ENCODE measurements at places on chromosomes 7 and 10.

- no peak for DNase-seq
Observed at GRCh38 chr10:77530011-77530410, 107.6 kb downstream of the KCNMA1 start.

DNA sequence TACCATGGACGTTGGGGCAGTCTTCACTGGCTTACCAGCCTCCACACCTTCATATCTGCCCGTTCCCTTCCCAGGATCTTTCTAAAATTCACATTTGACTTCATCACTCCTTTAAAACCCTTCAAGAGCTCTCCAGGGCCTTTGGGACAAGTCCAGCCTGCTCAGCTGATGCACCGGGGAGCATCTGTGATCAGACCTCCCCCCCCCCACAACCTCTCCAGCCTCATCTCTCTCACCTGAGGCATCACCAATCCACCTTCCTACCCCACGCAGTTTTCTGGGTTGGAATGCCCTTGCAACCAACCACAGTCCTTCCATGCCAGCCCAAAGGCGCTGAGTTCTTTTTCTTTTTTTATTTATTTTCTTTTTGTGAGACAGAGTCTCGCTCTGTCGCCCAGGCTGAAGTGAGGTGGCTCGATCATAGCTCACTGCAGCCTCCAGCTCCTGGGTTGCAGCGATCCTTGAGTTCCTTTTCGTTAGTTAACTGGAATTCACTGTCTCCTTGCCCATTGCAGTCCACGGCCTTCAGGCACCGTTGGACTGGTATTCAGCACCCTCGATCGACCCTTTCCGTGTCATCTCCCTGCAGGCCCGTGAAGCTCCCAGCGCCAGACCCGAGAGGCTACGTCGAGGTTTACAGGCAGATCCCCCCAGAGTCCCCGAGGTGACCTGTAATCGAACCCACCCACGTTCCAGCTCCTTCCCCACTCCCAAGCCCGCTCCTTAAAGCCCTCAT, 654 bp downstream of the ALKBH4 start:
- no peak for DNase-seq

DNA sequence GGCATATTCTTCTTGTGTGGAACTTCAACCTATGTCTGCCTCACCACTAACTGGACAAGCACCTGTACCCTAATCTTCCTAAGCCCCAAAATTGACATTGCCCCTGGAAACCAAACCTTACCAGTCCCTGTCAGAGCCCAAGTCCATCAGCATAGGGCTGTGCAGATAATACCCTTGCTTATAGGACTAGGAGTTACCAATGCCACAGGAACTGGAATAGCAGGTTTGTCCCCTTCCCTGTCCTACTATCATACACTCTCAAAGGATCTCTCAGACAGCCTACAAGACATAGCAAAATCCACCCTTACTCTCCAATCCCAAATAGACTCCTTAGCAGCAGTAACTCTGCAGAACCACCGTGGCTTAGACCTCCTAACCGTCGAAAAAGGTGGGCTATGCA, 19.8 kb downstream of the ZNF107 start:
- DNase-seq = no peak

- DNase-seq = no peak
Observed at GRCh38 chr10:133115453-133115842, 27.7 kb downstream of the ADGRA1 start.

- no peak for DNase-seq
Observed at GRCh38 chr7:65379318-65379717, 5.7 kb downstream of the ZNF92 start.

DNA sequence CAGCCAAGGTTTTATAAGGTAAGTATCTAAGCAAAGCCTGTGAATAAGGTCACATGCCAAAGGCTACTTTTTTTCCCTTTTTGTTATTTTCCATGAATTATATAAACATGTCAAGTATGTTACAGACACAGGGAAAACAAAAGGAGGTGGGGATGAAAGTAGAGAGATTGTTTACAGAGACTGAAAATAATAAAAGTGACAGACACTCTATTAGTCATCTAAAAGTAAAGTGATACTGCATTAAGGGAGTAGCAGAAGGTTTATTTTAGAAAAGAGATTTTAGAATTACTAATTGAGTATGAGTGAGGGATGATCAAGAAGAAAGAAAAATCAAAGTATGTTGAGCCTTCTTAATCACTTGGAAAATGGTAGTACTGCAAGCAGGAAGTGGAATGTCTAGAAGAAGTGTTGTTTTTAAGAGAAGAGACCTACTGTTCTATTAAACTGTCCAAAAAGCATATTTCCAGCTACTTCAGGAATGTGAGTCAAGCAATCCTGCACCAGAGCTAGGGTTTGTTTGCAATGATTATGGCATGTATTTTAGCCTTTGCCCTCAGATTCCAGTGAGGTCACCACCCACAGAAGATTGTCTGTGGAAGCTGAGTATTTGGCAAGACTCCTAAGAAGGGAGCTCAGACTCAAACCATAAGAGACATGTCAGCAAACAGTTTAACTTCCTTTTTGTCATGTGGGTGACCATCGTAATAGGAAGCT, 177.9 kb upstream of the PLXDC2 start:
- DNase-seq = no peak

DNA sequence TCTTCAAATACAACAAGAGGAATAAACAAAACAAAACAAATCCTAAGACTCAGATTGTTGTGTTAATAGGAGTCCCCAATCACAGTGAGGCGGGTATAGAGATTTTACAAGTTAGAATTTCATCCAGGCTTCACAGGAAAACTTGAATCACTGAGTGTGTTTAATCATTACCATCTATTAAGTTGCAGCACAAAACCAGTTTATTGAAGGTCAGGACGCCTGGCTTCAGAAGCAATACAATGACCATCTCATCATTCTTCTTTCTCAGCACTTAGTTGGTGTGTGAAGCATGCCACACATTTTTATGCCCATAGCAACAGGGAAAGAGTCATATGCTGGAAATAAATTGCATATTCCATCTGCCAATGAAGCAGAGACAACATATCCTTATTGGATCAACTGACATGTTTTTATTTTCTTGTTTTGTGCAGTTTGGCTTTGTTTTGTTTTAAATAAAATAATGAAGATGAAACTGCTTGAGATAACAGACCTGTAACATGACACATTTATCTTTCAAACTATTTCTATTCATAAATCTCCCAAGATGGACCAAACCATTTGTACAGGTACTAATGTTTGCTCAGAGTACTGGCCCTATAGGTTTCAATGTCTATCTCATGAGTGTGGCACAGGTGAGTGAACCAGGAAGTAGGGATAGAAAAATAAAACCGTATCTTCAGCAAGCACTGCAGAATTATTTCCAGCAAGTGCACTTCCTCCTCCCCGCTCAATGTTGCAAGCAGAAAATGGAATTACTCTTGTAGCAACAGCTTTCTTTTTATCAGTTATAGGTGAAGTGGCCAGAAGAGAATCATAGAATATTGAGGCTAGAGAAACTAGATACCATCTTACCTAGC, 40.4 kb downstream of the TAC1 start:
- no peak for DNase-seq

DNA sequence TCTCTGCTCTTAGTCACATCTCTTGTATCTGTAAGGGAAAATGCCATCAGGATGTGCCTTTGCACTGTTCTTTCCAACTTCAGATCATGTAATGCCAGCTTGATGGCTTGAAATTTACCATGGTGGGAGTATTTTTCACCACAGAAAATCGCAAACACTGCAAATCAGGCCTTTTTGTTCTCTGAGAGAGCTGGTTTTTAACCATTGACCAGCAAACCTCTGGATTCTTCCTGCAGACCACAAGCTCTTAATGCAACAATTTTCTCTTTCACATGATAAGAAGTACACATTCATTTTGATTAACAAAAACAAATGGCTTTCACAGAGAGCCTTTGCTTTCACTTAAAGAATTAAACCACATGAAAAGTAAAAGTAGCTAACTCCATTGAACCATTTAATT, 145.4 kb upstream of the NEBL start:
- DNase-seq = no peak

- no peak for DNase-seq
Observed at GRCh38 chr7:19062216-19062615, 55.2 kb downstream of the TWIST1 start.

DNA sequence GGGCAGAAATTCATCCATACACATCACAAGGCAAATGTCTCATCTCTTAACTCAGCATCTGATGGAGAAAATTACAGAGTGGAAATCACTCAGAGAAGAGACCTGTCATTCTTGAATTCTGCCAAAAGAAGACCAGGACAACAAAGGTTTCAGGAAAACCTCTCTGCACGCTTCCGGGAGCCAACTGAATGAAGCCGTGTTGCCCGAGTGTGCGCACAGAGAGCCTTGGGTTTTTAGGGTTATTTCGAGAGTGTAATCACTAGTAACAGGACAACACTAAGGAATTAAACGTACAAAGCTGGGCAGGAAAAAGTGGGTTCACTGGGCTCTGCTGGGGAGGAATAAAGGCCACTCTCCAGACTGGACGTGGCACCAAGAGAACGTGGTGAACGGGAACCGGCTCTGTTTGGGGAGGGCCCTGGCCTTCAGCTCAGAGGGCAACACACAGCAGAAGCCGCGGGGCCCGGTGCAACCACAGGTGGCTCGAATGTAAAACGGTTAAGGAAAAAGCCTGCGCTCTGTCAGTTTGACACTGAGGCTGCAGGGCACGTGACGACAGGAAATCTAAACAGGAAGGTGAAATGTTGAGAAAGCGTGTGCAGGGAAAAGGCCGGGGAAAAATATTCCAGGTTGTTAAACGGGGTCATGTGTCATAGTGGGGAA, 331.5 kb downstream of the DNAJB6 start:
- DNase-seq = no peak

DNA sequence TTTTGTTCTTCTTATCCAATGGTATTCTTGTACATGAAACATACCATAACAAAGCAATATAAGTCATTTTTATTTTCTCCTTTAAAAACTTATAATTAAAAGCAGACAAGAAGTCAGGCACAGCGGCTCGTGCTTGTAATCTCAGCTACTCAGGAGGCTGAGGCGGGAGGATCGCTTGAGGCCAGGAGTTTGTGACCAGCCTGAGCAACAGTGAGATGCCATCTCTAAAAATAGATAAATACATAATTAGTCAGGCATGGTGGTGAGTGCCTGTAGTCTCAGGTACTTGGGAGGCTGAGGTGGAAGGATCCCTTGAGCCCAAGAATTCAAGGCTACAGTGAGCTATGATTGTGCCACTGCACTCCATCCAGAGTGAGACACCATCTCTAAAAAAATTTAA, 195.1 kb upstream of the FZD1 start:
- no peak for DNase-seq

- DNase-seq = no peak
Observed at GRCh38 chr10:111956841-111957240, 226.7 kb downstream of the GPAM start.

DNA sequence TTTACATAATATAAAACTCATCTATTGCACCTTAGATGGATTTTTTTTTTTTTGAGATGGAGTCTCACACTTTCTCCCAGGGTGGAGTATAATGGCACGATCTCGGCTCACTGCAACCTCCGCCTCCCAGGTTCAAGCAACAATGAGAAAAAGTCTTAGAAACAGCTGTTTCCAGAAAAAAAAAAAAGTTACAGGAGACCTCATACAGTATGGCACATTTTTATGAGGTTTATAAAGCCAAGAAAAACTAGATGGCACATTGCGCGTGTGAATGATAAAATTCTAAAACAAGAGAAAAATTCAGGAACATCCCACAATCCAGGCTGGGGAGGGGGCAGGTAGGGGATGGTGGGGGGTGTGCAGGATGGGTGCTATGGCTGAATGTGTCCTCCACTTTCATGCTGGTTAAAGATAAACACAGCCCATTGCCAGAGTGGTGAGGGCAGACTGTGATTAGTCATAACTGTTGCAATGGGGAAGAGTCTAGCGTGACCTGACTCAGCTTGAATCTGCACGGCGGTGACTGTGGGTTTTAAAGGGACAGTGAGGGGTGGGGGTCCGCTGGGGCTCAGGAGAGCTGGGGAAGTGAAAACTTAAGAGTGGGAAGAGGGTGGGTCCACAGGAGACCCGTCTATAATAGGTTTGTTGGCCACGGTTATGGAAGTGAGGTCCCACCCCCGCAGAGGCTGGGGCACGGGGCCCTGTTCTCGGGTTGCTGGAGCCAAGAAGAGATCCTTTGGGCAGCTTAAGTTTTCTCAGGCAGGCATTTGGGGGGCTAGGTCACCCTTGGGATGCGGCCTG, 11.9 kb upstream of the LRRC27 start:
- DNase-seq = no peak

DNA sequence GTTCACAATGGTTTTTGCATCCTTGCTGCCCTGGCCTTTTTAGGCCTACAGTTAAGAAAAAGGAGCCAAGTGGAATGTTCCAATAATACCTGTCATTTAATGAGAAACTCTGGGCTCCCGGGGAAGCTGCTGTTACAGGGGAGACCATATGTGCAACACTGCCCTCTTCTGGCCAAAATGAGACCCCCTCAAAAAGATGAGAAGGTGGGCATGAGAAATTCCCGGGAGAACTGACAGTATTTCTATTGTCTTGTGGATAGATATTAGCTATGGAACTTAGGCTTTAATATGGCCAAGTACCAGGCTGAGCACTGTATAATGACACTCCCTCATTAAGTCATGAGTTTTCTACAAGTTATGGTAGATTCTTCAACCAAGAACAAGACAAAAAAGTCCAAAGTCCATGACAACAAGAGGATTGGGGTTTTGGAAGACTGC, 99.4 kb downstream of the CCDC3 start:
- peak; percentile 15 for DNase-seq

- DNase-seq = no peak
Observed at GRCh38 chr7:106206826-106207541, 77.8 kb downstream of the NAMPT start.

- DNase-seq = no peak
Observed at GRCh38 chr7:30511494-30511893, 6.9 kb upstream of the GGCT start.

GRCh38 chr10:121322046-121322445, 276.2 kb downstream of the FGFR2 start:
- DNase-seq = no peak

DNA sequence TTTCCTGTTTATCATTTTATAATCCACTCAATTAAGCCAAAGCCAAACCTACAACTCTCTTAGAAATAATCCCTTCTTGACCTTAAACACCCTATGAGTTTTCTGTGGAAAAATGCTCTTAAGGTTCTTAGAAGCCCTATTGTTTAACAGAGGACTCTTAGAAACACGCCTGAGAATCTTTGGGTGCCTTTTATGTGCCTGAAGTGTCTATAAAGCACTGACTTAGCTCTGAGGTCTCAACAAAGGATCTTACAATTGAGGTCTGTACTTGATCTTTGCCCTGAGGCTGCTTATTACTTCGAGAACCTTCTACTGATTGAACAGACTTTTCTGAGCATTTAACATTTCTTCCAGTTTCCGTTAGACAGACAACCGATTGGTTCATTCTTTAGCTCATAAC, 353.3 kb upstream of the SORCS1 start:
- DNase-seq = no peak

- DNase-seq = no peak
Observed at GRCh38 chr10:77590344-77591237, 47.0 kb downstream of the KCNMA1 start.

- no peak for DNase-seq
Observed at GRCh38 chr7:33079096-33079495, 16.5 kb upstream of the NT5C3A start.

DNA sequence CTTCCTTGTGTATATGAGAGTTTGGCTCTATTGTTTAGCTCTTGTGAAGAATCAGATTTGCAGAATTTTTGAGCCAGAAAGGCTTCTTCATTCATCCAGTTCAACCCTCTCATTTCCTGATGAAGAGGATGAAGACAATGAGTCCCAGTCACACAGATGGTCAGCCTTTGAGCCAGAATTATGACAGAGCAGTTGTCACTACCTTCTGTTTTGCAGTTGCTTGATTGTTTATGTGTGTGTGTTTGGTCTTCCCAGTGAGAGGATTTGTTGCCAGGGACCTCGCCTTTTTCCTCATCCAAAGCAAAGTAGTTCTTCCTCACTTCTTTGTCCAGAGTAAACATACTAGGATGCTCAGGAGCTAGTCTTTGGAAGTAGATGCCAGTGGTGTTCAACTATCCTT, 15.6 kb downstream of the MDFIC start:
- no peak for DNase-seq

Data from activated CD8-positive, alpha-beta memory T cell treated with anti-CD3 and anti-CD28 coated beads for 1 hour (primary cell).